ENCODE measurements at places on chromosomes 1 and 21.

GRCh38 chr1:167128261-167129227 is 34.7 kb downstream of the STYXL2 start:
- DNase-seq: no peak

GRCh38 chr1:220873087-220873486 is 6.2 kb upstream of the HLX start:
- DNase-seq: no peak

DNA sequence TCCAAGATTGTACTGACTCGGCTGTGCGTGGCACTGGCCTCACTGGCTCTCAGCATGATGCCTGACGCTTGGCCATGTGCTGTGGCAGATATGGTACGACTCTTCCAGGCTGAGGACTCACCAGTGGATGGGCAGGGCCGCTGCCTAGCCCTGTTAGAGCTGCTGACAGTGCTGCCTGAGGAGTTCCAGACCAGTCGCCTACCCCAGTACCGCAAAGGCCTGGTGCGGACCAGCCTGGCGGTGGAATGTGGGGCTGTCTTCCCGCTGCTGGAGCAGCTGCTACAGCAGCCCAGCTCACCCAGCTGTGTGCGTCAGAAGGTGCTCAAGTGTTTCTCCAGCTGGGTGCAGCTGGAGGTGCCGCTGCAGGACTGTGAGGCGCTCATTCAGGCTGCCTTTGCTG is 2.9 kb downstream of the IPO13 start:
- DNase-seq: no peak

DNA sequence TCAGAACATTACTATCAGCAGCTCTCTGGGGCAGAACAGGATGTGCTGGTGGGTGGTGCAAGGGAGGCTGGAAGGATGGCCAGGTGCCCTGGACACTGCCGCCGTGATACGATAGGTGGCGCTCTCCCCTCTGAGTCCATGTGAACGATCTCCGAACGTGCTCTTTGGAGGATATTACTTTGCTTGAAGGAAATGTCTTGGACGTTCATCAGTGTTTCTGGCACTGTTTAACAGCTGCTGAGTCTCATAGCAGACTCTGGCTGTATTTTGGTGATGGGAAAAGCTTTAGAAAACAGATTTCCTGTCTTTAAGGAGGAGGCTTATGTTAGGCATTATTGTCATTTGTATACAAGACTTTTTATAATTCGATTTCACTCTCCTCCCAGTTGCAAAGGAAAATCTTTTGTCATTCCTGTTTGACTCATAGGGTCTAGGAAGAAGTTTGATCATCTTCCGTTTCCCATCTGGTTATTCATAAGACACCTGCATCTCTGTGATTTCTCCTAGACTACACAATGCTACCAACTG is 386.2 kb upstream of the ADGRL2 start:
- DNase-seq: no peak

- no peak for DNase-seq
Measured at GRCh38 chr1:89269277-89269676, 3.4 kb downstream of the GBP5 start.

- DNase-seq: no peak
Measured at GRCh38 chr1:207908107-207908734, 2.7 kb downstream of the CD34 start.

DNA sequence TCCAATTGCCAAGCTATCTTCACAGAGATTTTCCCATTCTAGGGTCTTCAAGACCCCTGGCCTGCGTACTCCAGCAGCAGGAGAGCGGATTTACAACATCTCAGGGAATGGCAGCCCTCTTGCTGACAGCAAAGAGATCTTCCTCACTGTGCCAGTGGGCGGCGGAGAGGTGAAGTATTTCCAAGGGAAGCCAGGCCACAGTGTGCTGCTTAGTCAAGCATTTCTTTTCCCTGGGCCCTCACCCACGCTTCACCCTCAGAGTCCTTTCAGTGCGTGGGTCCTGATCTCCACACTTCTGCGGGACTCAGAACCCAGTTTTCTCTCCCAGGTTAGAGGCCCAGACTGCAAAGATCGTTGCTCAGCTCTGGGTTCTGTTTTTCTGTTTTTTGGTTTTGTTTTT is 13.1 kb downstream of the CDCA8 start:
- DNase-seq: no peak

DNA sequence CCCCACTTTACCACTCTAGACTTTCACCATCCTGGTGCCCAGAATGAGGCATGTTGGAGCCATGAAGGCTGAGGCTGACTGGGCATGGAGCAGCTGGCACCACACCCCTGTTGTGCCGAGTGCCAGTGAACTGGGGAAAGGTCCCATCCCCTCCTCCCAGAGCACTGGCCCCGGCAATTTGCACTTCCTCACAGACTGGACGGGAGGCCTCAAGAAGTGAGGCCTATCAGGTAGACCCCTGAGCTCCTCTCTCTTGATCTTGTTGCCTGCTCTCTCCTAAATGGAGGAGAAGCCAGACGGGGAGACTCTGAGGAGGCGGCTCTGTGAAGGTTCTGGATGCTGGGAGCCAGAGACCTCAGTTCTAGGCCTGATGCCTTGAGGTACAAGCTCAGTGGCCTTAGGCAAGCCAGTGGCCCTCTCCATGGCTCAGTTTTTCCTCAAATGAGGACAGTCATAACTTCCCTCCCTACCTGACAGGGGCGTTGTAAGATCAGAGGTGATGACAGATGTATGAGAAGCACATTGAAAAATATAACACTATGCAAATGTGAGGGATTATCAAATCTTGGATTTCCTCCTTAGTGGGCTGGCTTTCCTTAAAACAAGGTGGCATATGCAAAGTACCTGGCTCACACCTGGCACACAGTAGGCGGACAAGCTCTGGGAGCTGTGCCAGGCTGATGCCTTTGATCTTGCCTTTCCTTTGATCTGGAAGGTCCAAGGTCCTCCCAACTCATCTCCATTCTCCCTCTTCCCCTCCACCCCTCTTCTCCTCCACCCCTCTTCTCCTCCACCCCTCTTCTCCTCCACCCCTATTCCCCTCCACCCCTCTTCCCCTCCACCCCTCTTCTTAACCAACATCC is 6.7 kb downstream of the GRHL3 start:
- DNase-seq: no peak

- no peak for DNase-seq
Measured at GRCh38 chr21:41953249-41953830, 478 bp downstream of the C2CD2 start.

DNA sequence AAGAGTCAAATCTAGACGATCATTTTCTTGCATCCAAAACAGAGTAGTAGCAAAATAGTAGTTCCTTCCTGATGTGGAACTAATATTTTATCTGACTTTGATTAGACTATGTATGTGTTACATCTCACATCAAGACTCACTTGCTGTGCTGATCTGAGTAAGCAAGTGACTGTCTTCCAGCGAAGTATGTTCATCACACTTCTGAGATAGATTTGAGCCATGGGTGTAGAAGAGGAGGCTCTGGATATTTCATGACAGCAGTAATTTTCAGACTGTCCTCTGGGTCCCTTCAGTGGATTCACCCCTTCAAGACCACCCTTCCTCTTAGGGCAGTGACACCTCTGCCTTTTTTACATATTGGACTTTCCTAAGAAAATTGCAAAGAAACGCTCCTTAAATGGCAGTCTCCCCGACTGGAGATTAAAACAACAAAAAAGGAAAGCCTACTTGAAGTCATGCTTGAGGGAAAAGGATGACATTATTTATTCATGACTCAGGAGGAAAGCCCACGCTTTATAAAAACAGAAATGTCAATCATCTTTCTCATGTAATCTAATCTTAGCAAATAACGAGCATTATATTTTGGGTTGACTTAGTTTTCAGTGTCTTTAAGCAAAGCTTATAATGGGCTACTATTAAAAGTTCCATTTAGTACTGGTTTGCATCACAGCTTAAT is 22.8 kb downstream of the ATP1B1 start:
- DNase-seq: no peak

DNA sequence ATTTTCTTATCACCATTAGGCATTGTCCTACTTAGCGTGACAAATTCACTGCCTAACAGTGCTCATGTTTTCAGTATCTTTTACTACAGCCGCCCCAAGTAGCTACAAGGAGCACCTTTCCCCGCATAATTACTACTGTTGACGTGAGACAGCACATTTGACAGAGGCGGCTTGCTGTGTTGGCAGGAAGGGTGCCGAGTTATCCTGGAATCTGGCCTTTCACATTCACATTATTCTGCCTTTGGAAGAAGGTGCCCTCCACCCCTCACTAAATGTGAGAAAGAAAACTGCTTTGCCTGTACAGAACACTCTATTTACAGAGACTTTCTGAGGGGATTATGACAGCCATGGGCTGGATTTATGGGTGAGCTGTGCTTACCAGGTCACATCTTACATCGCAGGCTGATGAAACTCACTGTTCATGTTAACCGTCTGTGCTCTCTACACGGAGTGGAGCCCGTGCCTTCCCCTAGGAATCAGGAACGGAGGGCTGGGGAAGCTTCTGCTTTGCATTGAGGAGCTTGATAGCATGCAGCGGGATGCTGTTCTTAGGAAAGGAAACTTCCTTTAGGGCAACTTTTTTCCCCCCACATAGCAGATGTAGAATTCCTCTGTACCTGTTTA is 148.0 kb upstream of the ZRANB2 start:
- no peak for DNase-seq

DNA sequence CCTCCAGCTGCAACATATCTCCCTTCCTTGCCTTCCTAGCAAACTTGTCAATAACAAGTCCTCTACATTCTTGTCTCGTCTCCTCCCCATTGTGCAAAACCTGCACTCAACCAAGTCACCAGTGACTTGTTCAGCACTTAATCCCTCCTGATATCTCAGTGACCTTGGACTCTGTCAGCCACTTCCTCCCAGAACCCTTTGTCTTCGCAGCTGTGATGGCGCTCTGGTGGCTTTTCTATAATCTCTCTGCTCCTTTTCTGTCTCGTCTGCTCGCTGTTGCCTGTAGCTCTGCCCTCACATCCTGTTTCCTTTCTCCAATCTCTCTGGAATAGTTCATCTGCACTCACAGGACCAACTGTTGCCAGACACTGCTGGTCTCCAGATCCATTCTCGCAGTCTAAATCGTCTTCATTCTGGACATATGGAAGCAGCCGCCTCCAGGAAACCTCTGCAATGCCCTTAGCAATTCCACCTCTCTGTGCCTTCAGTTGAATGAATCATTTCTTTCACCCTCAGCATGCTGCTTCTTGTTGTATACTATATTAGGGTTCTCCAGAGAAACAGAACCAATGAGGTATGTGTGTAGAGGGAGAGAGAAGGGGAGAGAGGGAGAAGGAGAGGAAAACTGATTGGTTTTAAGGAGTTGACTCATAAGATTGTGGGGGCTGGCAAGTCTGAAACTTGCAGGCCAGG is 17.4 kb upstream of the IFNAR2 start:
- no peak for DNase-seq

DNA sequence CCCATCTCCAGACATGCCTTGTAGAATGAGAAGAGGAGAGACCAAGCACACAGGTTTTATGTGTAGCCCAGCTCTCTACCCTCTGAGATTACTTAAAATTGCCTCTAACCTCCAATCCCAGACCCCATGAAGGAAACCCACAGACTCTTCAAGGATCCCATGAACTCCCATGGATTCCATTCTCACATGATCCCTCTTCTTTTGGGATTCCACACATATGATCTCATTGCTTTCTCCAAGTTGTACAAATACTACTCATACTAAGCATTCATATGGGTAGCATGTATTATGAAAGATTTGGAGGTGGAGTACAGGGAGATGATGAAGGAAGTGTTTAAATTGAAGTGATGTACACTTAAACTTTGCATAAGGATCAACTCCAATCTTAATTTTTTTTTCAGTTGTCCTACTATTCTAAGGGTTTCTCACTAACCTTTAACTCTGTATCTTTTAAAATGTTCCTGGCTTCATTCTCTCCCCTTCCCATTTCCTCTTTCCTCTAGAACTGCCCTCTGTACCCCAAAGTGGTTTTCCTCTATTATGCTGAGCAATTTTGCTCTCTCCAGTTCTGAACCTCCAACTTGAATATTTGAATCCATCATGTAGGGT is 41.6 kb downstream of the MFSD2A start:
- DNase-seq: no peak

DNA sequence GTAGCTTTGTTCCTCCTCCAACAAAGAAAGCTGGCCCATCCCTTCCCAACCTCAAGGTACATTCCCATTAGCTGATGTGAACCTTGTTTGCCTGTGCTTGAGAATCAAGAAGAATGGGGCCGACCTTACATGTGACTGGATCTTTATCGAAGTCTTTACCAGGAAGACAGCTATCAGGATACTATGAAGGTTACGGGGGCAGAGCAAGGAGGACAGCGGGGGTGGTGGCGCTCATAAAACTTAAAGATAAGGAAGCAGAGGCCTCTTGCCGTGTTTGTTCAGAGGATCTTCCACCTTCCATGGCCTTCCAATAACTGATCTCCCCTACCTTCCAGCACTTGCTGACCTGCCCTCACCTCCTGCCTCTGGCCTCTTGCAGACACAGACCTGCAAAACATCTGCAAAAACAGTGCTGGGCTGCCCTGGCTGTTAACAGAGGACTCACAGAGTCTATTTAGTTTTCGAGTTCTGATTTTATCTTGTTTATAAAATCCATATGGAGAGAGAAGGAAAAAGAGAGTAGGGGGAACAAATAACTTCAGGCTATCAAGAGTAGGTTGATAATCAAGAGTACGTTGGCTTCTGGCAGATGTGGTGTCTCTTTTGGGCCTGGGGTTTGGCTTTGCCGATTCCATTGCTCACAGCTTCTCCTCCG is 198.0 kb downstream of the HUNK start:
- no peak for DNase-seq

GRCh38 chr1:233480198-233480597 is 133.7 kb upstream of the KCNK1 start:
- DNase-seq: no peak

DNA sequence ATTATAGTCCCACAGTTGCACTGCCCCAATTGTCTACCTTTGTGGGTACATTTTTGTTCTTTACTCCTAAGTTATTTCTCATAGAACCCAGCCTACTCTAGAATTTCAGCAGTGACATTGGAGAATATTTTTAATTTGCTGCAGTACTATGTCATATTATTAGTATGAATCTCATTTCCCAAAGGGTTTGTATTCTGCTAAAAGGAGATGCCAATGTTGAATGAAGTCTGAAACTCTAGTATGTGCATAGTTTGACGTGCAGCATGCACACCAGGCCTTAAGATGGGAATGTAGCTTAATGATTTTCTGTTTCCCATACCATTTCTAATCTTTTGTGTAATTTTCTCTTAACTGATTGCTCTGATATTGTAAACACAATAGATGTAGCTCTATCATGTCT is 10.5 kb upstream of the C1orf105 start:
- DNase-seq: no peak

DNA sequence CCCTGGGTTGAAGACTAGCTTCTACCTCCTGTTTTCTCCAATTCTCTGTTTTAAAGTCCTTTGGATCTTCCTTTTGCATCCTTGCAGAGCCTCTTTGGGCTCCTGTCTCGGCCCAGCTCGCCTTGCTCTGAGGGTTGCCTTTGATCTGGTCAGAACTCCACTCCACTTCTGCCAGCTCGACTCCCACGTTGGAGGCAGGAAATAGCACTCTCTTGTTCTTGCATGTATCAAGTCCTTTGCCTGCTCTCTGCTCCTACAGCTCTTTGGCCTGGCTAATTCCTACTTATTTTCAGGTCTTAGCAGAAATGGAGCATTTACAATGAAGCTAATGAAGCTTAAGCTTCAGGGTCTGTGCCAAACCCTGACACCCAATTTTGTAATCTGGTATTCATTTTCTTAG is 21.1 kb upstream of the B3GALNT2 start:
- no peak for DNase-seq

DNA sequence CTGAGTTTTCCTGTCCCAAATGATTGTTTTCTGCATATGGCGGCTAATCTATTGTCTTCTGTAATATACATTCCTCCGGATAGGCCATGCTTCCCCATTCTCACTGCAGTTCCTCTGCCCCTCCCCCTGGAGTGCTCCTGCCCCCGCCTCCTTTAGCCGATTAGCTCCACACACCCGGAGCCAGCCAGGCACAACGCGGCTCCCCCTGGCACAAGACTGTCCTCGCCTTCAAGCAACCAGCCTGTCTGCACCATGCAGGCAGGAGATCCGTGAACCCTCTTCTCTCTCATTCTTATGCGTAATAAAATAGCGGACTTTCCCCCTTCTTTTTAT is 18.0 kb downstream of the SERTAD4 start:
- no peak for DNase-seq
